ENCODE measurements at places on chromosomes 12 and 14.

DNA sequence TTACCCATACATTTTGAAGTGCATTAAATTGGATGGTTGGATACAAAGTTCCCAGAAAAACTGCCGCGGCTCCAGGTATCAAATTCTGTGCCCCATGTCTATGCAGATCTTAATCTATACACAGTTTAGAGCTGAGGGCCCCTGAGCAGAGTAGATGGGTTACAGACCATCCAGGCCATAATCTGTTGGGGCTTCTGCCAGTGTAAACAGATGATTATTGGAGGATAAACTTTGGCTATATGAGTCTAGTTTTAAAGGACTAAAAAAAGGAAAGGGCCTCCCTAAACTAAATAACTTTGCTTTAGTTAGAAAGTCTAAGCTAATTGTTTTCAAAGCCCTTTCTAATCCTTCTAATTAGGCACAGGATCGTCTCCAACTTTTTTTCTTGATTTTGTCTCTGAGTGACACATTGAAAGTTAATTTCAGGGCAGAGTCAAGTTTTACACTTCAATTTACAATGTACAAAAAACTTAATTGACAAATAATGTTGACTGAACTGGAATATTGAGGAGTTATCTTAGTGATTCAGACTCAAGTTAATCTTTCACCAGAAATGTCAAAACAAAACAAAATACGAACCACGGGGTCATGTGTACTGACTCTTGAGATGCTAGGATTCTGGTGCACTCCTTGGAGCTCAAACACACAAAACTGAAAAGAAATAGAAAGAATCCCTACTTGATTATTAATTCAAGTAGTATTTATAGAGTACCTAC lies 133.9 kb upstream of the SCAF11 start:
- DNase-seq: no peak

DNA sequence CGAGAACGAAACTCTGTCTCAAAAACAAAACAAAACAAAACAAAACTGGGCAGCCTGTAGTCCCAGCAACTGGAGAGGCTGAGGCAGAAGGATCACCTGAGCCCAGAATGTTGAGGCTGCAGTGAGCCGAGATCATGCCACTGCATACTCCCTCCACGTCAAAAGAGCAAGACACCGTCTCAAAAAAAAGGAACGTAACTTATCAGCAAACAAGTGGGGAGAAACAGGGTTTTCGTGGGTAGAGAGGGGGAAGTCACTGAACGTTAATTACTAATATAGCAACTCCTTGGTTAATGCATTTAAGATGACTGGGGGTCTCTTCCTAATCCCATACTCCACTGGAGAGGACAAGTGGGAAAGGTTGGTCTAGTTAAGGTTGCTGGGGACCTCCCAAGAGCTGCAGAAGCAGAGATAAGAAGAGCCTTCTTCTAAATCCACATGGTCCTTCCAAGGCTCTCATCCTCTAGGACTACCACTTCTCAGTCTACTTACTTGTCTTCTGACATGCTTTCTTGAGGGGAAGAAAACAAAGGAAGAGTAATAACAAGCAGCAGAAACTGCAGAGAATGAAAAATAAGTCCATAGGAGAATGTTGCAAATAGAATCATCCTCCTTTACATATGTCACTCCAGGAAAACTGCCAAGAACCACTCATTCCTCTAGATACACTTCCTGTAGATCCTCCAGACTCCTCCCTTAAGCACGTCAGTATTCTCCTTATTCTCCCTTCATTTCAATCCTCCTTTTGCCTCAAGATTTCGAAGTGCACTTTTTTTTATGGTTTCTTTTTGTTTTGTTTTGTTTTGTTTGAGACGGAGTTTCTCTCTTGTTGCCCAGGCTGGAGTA lies 5.8 kb downstream of the NUMB start:
- no peak for DNase-seq

- DNase-seq: no peak
Observed at GRCh38 chr12:72276181-72276805, 4.1 kb downstream of the TRHDE start.

DNA sequence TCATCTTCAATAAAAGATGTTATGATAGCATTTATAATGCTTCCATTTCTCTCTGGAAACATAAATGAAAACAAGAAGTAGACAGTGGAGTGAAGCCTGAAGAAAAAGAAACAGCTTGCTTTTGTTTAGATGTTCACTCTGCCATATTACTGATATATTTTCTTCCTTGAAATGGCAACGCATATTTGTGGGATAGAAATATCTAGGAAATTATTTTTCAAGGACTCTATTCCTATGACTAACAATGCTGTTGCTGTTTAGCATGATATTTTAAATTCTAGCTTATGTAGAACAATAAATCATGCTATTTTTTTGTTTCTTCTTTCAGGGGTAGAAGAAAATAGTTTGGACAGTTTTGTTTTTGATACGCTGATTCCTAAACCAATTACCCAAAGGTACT lies 359.0 kb downstream of the NAV3 start:
- no peak for DNase-seq

- peak; percentile 32 for DNase-seq
Observed at GRCh38 chr12:6195665-6196535, 4.3 kb upstream of the CD9 start.

DNA sequence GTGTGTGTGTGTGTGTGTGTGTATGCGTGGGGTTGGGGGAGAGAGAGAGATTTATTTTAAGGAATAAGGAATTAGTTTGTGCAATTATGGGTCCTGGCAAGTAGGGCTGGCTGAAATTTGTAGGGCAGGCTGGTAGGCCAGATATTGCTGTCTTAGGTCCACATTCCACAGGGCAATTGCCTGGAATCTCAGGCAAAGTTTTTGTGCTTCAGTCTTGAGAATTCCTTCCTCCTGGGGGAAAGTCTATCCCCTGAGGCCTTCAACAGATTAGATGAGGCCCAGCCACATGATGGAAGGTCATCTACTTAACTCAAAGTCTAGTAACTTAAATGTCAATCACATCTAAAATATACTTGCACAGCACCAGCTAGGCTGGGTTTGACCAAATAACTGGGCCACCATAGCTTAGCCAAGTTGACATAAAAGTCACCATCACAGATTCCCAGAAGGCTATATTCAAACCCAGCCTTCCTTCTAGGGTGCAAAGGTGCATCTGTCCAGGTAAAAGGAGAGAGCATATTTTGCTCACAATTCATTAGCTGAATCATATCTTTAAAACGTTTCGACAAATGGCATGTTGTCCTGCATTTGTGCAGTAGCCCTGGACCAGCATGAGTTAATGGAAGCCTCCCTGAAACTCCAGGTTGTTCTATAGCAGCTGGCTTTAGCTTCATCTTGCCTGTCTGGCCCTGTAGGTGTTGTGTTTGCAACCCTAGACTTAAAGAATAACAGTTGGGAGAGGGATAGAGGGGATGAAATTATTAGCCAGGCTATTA lies 63.1 kb downstream of the C14orf132 start:
- DNase-seq: no peak

DNA sequence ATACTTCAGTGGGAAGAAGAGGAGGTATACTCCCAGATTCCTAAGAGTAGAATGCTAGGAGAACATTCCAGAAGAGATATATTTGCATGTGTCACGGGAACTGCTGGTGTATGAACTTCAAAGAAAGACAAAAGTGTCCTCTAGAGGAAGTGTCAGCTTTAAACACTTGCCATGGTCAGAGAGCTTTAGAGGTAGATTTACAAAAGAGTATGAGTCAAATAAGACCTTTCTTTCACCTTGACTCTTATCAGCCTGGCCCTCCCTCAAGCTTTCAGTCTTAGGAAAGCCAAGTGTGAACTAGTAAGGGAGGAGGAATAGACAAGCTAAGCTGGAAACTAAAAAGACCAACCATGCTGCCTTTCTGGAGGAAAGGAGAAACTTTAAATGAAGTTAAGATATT lies 34.7 kb downstream of the COX8C start:
- no peak for DNase-seq

GRCh38 chr14:65476942-65477318 lies 64.4 kb downstream of the FUT8 start:
- DNase-seq: no peak

DNA sequence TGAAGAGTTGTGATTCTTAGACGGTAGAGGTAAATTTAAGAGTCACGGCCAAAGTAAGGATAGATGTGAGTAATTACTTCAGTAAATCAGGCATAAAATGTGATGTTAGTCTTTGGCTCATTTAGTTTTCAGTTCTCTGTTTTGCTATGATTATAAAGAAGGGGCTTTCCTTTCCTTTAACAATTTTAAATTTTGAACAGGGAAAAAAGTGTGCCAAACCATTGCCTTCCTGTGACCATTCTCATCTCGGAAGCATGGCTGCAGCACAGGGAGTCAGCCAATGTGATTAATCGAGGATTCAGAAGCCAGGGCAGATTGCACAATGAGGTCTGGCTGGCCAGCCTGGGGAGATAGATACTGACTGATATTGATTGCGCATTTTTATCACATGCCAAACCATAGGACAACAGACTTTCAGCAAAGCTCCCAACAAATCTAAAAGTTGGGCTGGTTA lies 480.2 kb upstream of the PRICKLE1 start:
- no peak for DNase-seq

GRCh38 chr12:18564306-18564705 lies 173.5 kb downstream of the PLCZ1 start:
- no peak for DNase-seq

DNA sequence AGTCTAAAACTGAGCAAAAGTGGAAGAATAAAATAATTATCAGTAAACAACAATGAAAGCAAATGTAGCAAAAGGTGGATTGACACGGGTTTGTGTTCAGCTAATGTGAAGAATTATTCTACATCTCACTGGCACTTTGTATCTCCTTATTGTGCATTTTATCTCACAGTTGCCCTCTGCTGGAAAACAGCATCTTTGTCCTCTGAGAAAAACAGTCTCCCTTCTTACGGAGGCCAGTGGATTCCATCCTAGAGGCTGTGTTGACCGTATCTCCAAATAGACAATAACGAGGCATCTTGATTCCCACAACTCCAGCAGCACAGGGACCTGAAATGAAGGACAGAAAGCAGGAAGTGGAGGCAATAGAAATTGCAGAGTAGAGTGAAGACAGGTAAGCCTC lies 51.3 kb upstream of the PLBD1 start:
- no peak for DNase-seq

DNA sequence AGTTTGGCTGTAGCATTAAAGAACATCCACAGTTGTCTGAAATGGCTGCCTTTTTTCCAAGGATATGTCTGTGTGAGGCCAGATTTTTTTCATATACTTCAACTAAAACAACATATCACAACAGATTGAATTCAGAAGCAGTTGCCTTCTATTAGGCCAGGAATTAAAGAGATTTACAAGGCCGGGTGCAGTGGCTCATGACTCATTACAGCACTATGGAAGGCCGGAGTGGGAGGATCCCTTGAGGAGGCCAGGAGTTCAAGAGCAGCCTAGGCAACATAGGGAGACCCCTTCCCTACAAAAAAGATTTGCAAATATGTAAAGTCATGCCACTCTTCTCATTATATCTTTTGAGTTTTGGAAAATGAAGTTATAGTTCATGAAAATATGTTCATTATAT lies 108.6 kb downstream of the KTN1 start:
- DNase-seq: no peak

DNA sequence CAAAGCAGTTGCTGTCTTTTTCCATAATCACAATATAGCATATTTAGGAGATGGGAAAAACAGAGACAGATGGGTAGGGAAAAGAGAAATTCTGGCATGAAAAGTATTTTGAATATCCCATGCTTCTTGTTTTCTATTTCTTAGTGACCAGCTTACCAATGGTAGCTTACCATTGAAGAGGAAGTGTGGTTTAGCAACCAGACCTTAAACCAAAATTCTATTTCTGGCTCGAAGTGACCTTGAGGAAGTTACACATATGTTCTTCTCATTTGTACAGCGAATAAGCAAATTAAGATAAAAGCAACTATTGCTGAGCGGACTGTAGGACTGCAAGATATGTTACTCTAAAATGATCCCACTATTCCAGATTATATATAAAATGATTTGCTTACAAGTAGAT lies 82.9 kb downstream of the FGD4 start:
- no peak for DNase-seq

DNA sequence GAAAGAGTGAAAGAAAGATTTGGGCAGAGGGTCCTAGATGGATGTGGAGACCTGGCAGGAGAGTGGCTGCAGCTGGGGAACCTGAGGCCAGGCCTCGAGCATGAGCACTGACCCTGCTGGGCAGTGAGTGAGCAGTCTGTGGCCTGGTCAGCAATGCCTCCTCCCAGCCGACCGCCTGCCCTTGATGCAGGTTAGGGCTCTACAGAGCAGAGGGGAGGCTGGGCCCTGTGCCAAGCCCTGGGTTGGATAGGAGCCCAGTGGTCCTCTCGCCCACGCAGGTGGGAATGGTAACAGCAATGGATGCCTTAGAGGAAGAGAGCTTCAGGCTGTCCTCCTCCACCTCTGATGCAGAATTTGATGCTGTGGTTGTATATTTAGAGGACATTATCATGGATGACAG lies 59.8 kb downstream of the RAB35 start:
- DNase-seq: no peak

DNA sequence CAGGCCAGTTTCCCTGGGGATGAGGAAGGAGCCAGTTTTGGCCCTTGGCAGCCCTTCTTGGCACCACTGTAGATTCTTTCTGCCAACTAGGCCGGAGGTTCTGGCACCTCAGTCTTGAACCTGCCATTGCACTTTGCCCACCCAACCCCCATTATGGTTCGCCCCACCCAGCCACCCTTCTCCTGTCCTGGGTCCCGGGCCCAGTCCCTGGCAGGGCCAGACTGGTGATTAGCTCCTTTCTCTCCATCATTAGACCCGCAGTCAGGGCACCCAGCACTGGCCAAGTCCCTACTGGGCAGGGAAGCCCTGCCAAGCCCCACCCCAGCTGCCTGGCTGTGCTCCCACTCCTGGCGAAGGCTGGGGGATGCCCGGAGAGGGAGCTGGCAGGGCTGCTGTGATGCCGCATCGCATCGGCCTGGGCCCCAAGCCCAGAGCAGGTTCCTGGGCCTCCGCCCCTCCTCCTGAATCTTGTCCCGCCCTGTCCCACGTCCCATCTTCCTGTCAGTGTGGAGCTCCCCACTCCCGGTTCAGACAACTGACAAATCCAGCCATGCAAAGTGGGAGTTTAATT lies 9.8 kb downstream of the FAM222A start:
- no peak for DNase-seq

DNA sequence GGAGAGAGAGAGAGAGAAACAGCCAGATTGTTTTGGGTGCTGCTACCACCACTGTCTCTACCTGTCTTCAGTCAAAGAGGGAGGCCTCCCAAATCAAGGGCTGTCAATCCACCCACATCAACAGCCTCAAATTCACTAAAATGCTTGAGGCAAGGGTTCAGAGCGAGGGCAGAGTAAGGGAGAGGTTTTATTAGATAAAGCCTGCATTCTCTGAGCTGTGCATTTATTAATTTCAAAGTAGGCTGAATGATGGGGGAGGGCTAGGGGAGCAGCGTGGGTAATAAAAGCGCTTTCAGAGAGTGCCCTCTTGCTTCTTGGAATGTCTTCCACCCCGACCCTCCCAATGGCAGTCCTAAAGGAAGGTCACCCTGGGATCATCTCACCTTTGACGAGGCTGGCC lies 636.5 kb upstream of the TBX3 start:
- no peak for DNase-seq

DNA sequence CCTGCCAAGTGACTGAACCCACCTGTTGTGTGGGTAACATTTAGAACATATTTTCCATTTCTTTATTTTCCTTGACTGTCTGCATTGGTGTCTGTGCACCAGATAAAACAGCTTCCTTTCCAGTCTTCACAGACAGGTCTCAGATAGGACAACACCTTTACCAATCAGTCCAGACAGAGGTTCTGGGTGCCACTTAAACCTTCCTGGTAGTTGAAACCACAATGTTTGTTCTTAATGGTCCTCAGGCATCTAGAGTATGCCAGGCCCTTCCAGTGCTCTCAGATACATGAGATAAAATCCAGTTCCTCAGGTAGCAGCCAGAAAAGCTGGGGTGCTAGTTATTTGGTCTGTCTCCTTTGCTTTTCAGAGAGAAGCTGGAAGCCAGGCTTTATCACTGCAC lies 7.0 kb upstream of the CLEC2D start:
- no peak for DNase-seq
